Caco-2 (cell line): ENCODE measurements at places on chromosomes 5 and 9. TPM values are rescaled to one million over a fixed set of nuclear protein-coding genes. Genes with fewer than 3 reads are reported as not detected.
A peak's percentile ranks its signal among the peaks of the same experiment; 100 is the strongest.

Gene SLC28A3
- total RNA-seq = 2.1 and 2.6 TPM in 2 replicates

DNA sequence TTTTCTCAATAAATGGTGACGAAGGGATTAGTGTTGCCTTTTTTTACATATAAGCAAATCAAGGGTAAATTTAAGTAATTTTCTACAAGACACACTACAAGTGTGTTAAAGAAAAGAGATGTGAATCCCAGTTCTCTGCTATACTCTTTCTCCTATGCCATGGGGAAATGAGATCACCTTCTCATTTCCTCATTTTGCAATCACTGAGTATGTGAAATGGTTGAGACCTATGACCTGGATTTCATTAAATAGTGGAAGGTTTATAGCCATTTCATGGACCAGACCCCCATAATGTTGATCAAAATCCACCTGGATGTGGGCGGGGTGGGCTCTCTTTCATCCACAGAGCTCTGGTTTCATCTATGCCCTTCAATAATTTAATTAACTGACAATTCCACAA, 66.9 kb upstream of the SLIT3 start:
- no peaks in the 10 kb centered on the region for H3K4me1 ChIP-seq
- H3K4me3 ChIP-seq = no peak overlapping the region
- H3K27me3 ChIP-seq = no peaks in the 10 kb centered on the region
- no peak overlapping the region for H3K27ac ChIP-seq

DNA sequence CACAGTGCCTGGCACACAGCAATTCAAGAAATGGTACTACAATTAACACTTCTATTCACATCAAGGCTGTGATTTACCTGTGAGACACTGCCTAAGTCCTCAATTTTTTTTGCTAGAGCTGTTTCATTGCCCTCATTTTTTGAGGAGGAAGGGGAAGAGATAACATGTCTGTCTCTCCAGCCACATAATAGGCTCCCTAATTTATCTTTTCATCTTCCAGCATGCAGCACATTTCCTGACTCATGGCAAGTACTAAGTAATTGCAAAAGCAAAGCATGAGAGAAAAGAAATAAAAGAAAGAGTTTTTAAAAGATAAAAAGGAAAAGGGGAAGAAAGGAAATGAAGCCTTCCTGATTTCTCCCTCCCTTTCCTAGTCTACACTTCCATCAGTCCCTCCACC, 26.9 kb upstream of the RNF38 start:
- H3K4me1 ChIP-seq = peaks cover 9% of the 10 kb centered on the region; the same call in 1 of the 2 replicates
- H3K36me3 ChIP-seq = no peaks in the 10 kb centered on the region
- H3K27ac ChIP-seq = no peak overlapping the region
- no peak overlapping the region for H3K4me3 ChIP-seq

- H3K36me3 ChIP-seq = no peaks in the 10 kb centered on the region
- H3K27me3 ChIP-seq = no peaks in the 10 kb centered on the region
- DNase-seq = no peak
- H3K4me1 ChIP-seq = no peaks in the 10 kb centered on the region
- H3K27ac ChIP-seq = no peak overlapping the region
Measured at GRCh38 chr9:74555565-74555964, 58.4 kb downstream of the RORB start.

DNA sequence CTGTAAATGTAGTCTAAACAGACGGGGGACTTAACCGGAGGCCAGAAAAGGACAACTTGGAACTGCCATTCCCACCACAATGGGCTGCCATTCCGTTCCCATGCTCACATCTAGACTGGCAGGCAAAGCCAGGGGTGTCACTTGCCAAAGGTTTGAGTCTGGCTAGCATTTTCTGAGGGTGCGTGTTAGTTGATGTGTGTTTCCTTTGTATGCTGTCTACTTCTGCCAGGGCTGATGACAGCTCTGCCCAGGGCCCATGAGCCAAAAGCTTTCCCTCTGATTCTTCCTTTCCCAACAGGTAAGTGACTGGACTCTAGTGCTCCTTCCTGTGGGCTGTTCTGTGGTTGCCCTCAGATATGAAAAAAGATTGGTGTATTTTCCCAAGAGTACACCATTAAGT, 68.0 kb downstream of the ZNF608 start:
- H3K27me3 ChIP-seq = no peaks in the 10 kb centered on the region
- peaks cover 62% of the 10 kb centered on the region for H3K4me1 ChIP-seq
- H3K27ac ChIP-seq = peak overlapping the region; percentile 37

Gene GPR150
- total RNA-seq = 0.21 and 0.27 TPM in 2 replicates

Gene ANKRD34B
- total RNA-seq = 0.07 TPM in 1 of 2 replicates, not detected in the other

Gene LRRC19
- total RNA-seq = not detected in 2 replicates

DNA sequence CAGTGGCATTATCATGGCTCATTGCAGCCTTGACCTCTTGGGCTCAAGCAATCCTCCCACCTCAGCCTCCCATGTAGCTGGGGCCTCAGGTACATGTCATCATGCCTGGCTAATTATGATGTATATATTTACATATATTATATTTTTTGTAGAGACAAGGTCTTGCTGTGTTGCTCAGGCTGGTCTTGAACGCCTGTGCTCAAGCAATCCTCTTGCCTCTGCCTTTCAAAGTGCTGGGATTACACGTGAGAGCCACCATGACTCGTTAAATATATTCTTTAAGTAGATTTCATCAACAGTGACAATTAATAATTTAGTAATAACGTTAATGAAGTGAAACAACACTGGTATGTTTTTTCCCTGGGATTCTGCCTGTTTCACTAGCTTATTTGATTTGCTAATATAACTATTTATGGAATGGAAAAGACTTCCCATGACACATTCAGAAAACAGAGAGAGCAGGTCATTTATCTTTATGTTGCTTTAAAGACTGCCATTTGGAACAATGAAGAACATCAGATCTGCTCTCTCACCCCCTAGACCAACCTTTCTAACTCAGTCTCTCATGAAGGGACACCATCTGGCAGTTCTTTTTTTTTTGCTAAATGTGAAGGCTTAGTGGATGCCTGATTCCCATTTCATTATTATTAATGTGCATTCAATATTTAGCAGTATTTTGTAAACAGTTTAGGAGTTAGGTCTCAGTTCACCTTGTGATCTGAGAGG, 295.6 kb downstream of the KIF4B start:
- H3K27me3 ChIP-seq = no peaks in the 10 kb centered on the region
- H3K36me3 ChIP-seq = no peaks in the 10 kb centered on the region
- H3K4me1 ChIP-seq = no peaks in the 10 kb centered on the region
- H3K27ac ChIP-seq = no peak overlapping the region
- no peak overlapping the region for H3K4me3 ChIP-seq
